ENCODE measurements at places on chromosomes 13 and 19. TPM values are rescaled to one million over a fixed set of nuclear protein-coding genes. Genes with fewer than 3 reads are reported as not detected.

The IZUMO4 gene
- total RNA-seq: 7.3 TPM

The ZNRF4 gene
- total RNA-seq: not detected

The CLDN10 gene
- total RNA-seq: not detected

The C13orf46 gene
- total RNA-seq: 4.5 TPM

The CAMSAP3 gene
- total RNA-seq: 0.11 TPM

The TEX29 gene
- 0.27 TPM for total RNA-seq

The SYNGR4 gene
- not detected for total RNA-seq

The TRPC4 gene
- not detected for total RNA-seq

The DIRAS1 gene
- total RNA-seq: 0.23 TPM

Data from T-helper 2 cell treated with Interferon-gamma antibody and Interleukin-4, amounts not matched to agents 100 ng/mL and 5 ng/mL, for 36 hours (primary cell).